ENCODE measurements at places on chromosomes 13 and 19.
A peak's percentile ranks its signal among the peaks of the same experiment; 100 is the strongest.

GRCh38 chr13:48319531-48320398 is 16.2 kb downstream of the RB1 start:
- DNase-seq = no peak

- DNase-seq = no peak
These were observed 23.4 kb upstream of the ZNF561 start for GRCh38 chr19:9644472-9644871.

- DNase-seq = no peak
These were observed 20.3 kb downstream of the NFIX start for GRCh38 chr19:13015361-13016223.

GRCh38 chr19:33407140-33407551 is 33.6 kb downstream of the CEBPG start:
- DNase-seq = no peak

GRCh38 chr19:4830332-4830731 is 1.2 kb downstream of the TICAM1 start:
- DNase-seq = no peak

- DNase-seq = no peak
These were observed 42.2 kb upstream of the TEX29 start for GRCh38 chr13:111278258-111278657.

DNA sequence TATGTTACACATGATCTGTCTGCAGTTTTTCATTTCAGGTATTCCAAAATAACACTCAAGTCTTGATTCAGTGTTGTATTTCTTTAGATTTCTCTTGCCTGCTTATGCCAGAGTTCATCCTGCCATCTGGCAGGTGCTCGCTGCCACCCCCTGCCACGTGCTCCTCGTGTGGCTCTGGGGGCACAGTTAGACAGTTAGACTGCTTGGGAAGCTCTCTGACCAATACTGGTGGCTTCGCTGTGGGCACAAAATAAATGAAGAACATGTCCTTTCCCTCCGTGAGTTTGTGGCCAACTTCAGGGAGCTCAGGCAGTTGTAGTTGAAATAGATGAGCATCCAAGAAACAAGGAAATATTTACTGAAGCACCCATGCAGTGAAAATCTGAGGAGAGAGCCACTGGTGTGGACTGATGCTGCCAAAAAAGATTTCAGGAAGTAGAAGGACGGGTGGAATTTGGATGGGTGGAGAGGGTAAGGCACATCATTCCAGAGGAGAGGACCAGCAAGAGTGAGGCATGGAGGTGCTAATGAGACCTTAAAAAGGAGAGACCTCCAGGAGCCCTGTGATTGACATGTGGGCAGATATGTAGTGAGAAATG is 37.5 kb upstream of the GPR183 start:
- no peak for DNase-seq

DNA sequence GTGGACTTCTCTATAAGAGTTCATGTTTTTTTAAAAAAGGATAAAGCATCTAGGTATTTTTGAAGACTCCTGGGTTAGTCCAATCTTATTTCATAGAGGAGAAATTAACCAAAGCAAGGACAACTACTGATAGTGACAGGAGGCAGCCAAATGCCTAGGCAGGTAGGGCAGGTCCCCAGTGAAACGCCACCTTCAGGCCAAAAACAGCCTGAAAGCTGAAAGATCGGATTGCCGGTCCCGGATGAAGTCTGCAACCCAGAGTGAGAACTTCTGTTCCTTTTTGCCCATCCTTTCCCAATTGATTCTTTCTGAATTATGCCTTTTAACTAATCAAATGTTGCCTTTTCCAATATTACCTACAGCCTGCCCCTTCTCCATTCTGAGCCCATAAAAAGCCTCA is 6.1 kb upstream of the GGACT start:
- DNase-seq = no peak

DNA sequence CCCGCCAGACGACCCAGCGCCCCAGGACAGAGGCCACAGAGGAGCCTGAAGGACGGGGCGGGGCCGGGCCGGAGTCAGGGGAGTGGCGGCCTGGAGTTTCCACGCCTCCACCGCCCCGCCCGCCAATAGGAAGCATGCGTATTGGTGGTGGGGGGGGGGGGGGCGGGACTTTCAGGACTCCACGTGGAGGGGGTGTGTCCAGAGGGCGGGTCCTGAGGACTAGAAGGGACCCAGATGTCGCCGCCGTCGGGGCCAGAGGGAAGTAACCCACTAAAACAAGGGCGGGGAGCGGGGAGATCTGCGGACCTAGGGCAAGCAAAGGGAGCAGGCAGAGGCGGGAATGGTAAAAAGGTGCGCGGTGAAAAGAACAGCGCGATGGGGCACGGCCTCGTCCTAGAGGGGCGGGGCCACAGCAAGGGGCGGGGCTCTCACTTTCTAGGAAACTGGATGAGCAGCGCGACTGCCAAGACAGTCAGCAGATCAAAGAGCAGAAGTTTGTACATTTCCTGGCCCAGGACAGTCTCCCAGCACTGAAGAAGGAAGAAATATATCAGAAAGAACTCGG is 2.8 kb upstream of the LENG1 start:
- peak; percentile 57 for DNase-seq

- peak; percentile 98 for DNase-seq
These were observed at the start of the genes PLEKHJ1 and SF3A2 for GRCh38 chr19:2236314-2237050. PLEKHJ1 (minus strand) TSS chr19:2236329; CDS start chr19:2236248, 81 bp downstream. SF3A2 (plus strand) TSS chr19:2236824; CDS start chr19:2243419, 6,595 bp downstream.

DNA sequence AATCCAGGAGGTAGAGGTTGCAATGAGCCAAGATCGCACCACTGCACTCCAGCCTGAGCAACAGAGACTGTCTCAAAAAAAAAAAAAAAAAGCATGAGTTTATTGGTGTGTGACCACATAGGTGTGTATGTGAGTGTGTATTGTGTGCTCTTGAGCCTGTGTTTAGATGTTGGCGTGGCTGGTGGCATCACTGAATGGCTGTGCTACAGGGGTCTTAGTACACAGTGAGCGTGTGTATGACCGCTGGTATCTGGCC is 2.5 kb downstream of the SLC1A5 start:
- DNase-seq = no peak

DNA sequence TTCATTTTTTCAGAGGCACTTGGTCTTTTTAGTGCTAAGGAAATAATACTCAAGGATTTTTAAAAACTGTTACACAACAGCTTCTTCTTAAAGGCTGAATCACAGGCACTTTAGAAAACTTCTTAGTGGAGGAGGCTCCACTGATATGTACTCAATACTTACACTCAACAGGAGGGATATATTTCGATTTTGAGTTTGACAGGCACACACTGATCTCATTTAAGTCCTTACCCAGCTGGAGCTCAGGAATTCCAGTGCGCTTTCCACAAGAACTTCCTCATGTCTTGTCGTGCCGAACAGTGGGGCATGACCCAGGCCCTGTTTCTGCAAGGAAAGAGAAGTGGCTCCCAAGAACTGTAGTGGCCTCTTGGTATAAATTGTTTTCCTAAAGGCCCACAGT is 103.8 kb downstream of the RGCC start:
- no peak for DNase-seq

DNA sequence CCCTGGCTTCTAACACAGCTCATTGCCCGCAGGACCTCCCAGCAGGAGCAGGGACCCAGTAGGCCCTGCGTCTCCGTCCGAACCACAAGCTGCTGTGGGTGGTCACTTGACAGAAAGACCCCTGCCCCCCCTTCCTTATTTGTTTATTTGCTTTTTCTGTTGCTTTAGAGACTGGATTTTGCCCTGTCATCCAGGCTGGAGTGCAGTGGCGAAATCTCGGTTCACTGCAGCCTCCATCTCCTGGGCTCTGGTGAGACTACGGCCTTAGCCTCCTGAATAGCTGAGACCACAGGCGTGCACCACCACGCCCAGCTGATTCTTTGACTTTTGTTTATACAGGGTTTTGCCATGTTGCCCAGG is 7.6 kb upstream of the PTBP1 start:
- DNase-seq = no peak

DNA sequence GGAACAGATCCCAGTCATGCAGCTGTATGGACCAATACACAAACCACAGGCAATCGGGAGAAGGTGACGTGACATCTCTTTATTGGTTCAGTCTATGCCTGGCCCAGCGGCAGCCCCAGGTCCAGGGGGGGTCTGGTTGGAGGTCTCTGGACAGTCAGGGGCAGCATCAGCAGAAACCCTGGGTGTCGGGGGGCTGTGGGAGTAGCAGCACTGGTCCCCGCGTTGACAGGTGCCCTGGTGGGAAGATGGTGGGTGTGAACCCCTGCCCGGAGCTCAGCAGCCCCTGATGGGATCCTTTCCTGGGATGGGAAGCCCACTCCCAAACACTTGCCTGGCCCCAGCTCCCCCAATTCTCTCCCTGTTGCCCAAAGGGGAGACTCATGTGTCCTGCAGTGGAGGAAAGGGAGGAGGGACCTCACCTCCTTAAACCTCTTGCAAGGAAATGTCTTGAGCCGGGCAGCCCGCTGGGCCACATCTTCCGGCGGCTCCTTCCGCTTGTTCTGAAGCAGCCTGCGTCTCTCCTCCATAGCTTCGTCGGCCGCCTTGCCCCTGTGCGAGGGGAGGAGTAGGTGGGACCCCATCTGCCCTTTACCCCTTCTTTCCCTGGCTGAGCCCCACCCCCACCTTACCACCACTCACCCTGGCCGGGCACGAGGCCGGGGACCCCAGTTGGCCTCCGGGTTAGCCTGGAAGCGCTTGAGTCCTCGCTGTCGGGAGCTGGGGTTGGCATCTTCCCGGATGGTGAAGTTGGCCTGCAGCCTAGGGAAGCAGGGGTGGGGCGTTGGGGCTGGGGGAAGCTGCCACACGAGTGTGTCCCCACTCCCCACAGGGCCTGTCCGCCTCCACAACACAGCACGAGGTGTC is 2.4 kb upstream of the LYL1 start:
- DNase-seq = no peak

DNA sequence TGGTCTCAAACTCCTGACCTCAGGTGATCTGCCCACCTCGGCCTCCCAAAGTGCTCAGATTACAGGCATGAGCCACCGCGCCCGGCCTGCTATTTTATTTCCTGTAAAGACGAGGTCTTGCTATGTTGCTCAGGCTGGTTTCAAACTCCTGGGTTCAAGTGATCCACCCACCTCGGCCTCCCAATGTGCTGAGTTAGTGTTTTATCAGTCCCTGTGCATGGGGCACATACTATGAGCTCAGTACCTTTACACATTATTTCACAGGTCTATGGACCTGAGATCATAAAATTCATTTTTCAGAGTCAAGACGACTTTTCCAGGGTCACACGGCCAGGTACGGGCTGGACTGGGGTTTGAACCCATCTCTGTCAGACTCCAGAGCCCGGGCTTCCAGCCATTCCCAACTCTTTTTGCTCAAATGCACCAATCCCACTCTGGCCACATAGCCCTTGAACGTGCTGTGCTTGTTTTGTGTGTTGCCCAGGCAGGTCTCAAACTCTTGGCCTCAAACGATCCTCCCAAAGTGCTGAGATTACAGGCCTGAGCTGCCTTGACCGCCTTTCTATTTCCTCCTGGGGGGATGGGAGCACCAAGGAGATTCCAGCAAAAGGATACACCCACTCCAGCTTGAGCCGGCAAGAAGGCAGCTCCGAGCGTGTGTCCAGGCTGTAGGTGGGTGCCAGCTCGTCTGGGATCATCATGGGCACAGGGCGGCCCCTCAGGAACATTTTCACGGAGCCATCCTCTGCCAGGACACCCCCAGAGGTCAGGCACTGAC is 1.1 kb downstream of the EML2 start:
- DNase-seq = no peak

- no peak for DNase-seq
These were observed 3.9 kb downstream of the FBXO17 start for GRCh38 chr19:38971672-38972071.

- no peak for DNase-seq
These were observed 250.2 kb upstream of the SLITRK1 start for GRCh38 chr13:84132491-84132890.

GRCh38 chr19:12996406-12997094 is 1.3 kb downstream of the NFIX start:
- no peak for DNase-seq

GRCh38 chr13:109256866-109257760 is 529.3 kb downstream of the IRS2 start:
- no peak for DNase-seq

DNA sequence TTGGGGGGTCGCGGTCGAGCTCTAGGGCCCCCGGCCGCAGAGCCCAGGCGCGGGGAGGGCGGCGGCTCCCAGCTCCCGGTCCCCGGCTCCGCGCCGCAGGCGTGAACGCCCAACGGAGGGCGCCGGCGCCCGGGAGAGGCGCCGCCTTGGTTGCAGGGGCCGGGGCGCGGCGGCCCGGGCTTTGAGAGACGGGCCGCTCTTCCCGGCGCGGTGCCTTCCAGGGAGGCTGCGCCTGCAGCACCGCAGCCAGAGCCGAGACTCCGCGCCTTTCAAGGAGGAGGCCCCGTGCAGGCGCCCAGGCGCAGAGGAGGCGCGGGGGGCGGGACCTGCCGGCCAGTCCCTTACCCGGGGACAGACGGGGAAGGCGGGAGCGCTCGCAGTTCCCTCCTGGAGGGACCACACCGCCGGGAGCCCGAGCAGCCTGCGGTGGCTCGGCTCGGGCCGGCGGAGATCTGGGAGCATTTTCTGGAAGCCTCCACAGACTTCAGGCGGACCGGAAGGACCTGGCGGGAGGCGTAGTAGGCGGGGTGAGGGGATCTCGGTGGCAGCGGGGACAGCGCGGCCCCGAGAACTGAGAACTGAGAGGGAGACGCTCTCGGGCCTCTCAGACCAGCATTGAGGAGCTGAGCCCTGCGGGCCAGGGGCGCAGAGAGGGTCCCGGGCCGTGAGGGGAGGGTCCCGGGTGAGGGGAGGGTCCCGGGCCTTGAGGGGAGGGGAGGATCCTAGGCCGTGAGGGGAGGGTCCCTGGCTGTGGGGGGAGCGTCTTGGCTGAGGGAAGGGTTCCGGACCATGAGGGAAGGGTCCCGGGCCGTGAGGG is 25.5 kb upstream of the MCF2L start:
- no peak for DNase-seq

GRCh38 chr13:31224963-31225559 is 25.3 kb downstream of the B3GLCT start:
- DNase-seq = no peak

DNA sequence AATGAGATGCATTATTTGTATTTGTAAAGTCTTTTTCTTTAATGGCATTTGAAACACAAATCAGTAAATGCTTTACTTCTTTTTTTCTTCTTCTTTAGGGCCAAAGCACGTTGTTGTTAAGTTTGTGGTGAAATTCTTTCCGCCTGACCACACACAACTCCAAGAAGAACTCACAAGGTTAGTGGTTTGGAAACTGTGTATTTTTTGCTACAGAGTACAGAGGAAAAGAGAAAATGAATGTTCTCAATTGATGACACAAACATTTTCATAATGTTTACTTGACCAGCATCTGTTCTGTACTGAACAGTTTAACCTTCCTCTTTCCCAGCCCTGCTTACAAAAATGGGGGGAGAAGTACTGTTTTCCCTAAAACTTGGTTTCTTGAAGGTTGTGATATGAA is 190.9 kb upstream of the RNF113B start:
- DNase-seq = no peak

- DNase-seq = no peak
These were observed 6.0 kb downstream of the PLAUR start for GRCh38 chr19:43664018-43664417.
